ENCODE measurements at places on chromosomes 2 and 18.

DNA sequence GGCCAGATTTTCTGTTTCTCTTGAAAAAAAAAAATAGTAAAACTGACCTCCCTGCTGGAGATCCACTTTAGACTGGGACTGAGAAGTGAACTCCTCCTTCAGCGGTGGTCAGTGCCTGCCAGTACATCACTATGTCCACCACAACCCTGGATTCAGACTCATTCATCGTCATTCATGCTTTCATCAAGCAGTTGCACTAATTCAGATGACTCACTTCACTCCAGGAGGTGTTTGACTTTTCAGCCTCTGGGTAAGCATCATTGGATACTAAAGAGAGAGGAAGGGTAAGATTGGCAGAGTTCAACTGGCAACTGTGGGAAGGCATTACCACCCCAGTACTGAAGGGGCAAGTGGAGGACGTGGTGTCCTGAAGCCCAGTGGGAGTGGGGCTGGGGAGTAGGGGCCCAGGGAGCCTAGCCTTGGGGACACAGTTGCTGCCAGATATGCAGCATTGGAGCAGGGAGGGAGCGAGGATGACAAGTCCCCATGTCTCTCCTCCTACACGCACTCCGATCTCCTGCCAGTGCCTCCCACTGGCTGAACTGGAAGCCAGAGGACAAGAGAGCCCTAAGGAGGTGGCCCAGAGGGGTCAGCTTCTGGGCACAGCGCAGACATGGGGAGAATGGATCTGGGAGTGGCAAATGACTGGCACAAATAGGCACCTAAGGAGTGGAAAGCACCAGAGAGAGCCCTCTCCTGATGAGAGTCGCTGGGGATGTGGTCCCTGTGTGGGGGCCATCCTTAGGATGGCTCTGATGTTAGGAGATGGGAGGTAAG lies 111.1 kb downstream of the TGFA start:
- DNase-seq, result no peak

- DNase-seq, result no peak
Observed at GRCh38 chr2:218827701-218828476, 3.7 kb downstream of the PRKAG3 start.

- DNase-seq, result no peak
Observed at GRCh38 chr2:16693854-16694253, 28.2 kb upstream of the CYRIA start.

- no peak for DNase-seq
Observed at GRCh38 chr2:210458395-210458794, 18.2 kb downstream of the LANCL1 start.

DNA sequence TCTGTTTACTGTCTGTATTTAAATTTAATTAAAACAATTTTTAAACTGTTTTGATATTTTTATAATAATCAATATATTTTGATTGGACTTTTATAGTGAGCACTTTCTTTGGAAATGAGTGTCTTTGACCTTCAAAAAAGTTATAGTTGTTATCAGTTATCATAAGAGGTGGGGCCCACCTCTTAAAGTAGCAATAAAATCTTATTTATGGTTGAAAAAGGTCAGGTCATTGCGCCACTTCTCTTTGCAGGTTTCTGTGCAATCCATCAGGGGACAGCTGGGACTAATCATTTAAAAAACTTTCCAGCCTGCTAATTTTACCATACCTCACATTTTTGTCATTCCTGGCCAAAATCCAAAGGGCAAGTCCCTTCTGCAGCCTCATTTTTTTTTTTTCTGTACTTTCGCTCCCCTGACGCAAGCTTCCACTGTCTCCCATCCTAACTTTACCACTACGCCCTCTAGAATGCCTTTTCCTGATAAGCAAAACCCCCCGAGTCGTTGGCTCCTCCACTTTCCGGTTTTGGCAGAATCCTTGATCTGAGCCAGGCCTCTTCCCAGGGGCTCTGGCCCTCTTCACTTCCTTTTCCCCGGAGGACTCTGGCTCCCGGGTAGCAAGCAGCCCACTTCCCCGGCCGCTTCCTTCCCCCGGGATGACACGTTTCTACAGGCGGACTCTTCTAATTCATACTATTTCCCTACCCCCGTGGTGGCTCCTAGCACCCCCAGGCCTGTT lies 1.1 kb upstream of the SEH1L start:
- DNase-seq, result no peak

- no peak for DNase-seq
Observed at GRCh38 chr18:57925706-57926105, 118.3 kb upstream of the NEDD4L start.

- DNase-seq, result no peak
Observed at GRCh38 chr2:182763311-182763912, 47.4 kb downstream of the DNAJC10 start.

DNA sequence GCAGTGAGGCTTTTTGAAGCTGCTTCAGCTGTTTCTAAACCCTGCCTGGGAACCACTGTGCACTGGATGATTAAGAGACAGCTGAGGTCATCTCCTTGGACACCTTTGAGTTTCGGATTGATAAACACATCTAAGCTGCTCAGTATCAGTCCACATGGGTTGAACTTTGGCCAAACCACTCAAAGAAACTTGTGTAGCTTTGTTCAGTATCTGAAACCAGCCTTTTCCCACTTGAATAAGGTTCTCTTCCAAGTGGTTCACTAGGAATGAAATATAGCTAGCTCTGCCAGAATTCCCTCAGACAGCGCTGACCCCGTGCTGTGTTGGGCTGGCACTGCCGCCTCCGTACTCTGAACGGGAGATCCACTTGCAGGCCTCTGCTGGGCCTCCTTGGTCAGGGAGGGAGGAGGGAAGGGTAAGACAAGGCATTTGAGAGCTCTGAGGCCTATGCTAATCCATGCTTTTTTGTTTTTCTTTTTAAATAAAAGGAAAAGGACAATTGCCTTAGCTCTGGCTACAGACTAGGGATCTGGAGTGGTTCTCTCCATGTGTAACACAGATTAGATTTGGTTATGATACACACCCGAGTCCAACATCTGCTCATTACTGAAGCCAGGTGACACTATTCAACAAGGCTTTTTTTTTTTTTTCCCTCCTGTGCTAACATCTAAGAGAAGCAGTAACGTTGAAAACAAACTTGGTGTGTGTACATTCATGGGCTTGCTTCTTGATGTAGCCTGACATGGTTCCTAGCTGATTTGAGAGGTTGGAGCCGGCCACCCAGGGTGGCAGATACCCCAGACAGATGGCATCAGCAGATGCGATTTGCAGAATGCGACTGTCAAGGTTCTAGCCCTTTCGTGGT lies 67.7 kb downstream of the NCK2 start:
- DNase-seq, result no peak

DNA sequence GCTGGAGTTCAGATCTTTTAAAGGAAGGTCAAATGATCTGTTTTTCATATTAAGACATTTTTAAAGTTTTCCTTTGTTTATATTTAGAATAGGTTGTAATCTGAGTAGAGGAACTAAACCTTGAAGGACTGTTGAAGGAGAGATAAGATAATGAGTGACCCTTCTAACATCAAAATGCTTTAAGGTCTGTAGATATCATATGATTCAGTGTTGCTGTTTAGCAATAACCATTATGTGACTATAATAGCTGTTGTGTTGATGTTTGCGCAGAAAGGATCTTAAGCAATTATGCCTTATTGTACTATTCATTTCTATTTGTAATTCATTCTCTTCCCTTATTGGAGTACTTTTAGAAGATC lies 60.0 kb downstream of the SLC16A14 start:
- DNase-seq, result no peak

DNA sequence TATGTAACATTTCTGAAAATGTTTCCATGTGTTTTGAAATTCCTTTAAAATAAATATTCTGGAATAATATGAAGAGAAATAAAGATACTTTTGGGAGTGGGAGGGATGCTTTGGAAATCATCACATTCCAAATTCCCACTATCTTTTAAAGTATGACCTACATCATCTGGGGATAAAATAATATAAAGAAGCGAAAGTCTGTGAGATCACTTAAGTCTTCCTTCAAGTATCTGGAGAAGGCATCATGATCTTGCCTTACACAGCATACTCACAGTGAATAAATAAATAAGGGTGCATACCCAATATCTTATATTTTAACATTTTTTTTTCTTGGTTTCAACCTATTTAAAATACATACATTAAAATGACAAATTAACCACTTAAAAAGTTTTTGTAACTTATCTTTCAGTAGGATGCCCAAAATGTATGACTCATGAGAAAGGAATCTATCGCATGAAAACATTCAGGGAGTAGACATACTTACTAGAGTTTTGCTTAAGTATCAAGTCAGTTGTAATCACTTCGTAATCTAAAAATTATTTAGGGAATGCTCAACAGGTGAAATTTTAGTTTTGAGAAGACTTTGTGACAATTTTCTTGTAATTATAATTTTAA lies 248.3 kb upstream of the COL3A1 start:
- no peak for DNase-seq

DNA sequence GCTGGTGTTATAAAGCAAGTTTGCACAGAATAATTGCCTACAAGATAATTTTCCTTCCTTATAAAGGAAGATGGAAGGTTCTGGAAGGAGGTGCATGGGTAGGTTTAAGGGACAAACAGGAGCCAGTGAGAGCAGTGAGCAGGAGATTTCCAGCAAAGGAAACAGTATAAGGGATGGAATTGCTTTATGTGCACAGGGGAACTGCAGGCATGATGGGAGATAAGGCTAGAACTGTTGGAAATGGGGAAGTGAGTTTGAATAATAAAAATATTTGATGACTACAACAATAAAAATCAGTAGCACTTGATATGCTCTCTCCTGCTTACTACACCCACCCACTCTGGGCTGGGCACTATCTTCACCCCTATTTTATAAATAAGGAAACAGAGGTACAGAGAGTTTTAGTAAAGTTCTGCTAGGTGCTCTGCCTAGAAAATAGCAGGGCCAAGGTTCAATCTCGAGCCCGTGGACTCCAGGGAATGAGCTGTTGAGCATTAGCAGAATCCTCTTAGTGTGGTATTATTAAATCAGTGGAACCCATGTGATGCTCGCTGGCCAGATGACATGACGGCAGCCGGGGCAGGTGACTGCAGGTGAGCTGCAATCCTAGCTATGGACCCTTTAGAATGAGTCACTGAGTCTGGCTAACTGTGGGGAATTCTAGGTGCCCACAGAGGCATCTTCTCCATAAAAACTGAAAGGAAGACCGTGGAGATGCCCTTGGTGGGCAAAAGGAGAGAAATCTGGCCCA lies 302.5 kb downstream of the PIEZO2 start:
- DNase-seq, result no peak

All from right forelimb (tissue), 1 donor.